Cardiac muscle cell (in vitro differentiated cells and primary cell): ENCODE measurements at places on chromosomes 1 and 21.

DNA sequence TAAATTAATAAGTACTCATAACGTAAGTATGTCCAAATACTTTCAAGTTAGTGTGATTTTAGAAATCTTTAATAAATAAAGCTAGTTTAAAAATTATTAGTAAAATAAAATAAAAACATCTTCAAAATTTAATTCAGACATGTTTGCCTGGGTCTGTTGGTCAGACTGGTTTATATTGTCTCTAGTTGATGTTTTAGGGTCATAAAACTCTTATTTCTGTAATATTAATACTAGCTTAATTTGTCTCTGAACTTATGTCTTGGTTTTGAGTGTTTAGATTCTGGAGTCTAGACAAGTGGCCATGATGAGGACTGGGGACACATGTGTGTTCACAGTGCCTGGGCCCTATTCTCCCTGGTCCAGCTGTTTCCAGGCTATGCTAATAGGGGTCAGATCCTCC is 184.5 kb upstream of the TNR start:
- DNase-seq, result no peak

GRCh38 chr1:111894497-111894896 is 95.0 kb downstream of the KCND3 start:
- DNase-seq, result no peak

DNA sequence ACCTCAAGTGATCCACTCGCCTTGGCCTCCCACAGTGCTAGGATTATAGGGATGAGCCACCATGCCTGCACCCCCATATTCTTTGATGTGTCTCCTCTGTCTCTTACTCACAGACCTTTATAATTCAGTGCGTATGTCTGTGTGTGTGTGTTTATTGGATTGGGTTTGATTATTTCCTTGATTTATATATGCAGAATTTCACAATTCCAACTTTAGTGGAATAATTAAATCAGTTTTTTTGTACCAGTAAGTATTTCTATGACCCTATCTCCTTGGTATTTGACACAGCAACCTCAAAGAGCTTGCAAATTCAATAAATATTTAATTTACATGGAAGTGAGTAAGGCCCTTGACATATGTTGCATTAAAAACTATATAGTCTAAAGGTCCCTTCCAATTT is 333.9 kb upstream of the ADAMTS5 start:
- no peak for DNase-seq

DNA sequence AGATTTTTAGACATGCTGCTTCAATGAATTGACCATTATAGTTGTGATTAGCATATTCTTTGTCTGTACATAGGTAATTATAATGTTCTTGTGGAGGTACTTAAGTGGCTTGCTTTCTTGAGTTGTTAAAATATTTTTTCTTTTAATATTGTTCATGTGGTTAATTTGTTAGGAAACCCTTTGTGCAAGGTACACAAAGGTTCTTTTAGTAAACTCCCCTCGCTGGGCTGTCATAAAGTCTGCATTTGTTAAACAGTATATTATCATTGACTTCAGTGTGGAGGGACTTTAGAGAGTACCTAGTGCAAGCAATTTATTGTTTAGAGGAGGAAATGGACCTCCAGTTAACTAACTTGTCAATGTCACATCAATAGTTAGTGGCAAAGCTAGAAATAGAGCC is 52.5 kb downstream of the DISP1 start:
- DNase-seq, result no peak

DNA sequence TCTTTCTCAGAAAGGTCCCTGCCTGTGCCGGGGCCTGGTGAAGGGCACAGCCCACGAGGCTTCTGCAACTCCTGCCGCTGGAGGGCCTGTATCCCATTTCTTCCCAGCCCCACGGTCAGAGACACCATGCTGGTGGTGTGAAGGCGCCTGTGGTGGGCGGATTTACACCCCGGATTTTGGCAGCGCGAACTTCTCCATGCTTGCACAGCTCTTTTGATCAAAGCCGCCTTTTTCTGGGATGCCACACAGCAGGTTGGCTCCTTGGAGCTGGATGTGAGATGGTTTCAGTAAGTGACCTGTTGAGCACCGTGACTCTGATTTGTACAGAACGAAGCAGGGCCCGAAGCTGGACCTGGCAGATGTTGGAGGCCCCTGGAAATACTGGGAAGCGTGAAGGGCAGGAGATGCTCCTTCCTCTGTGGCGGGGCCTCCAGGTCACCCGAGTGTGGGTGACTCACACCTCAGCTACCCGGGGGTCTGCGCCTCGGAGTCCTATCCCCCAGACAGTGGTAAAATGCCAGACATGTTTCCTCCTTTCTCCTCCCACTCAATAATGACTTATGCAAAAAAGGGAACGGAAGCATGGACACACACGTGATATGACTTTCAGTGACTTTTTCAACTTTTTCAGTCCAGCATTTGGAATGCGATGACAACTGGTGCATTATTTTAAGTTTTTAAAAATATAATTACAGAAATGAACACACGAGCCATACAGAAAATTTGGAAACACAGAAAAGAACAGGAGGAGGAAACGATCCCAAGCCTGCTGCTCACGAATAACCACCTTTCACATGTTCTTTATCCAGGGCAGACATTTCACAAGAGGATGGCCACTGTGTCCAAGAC is 9.0 kb downstream of the UMODL1 start:
- no peak for DNase-seq

DNA sequence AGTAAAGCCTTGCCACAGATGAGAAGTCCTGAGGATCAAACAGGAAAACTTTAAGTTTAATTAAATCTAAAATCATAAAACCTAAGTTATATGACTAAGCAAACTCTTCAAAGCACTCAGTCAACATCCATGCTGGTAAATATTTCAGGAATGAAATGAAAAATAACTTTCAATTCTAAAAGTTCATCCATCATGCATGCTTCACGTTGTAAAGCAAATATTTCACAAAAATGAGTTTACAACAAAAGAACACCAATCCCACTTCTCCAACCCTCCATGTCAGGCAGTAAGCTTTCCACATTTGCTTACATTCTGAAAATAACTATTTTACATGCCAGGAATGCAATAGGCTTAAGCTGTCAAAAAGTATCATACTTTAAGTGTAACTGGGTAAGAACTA is 16.8 kb downstream of the APP start:
- DNase-seq, result no peak
